Mesenteric fat pad (tissue), 1 donor: ENCODE measurements at places on chromosomes 3 and 15.

- DNase-seq = peak; percentile 20
Observed at GRCh38 chr3:194379231-194379630, 9.7 kb upstream of the LRRC15 start.

GRCh38 chr3:129305592-129306091 is 27.0 kb downstream of the HMCES start:
- DNase-seq = peak; percentile 91

DNA sequence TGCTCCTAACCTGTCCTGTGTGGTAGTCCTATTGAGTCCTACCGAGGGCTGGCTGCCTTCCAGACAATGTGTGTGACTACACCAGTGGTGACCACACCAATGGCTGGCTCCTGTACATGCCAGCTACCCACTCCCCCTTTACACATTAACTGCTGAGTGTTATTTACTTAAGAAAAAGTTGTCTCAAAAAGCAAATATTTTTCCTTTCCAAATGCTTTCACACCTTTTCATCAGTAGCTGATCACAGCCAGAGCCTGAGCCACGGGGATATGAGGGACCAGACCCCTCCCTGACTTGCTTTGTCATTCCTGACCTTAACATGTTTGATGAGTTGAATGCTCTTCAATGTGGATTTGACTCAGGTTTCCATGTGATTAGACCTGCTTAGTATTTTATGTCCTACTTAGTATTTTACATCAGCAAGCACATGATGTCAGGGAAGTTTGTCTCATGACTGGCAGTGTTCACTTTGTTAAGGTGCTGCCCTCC is 29.6 kb upstream of the GREM1 start:
- DNase-seq = no peak

GRCh38 chr15:73800662-73801345 is 47.7 kb upstream of the INSYN1 start:
- no peak for DNase-seq

DNA sequence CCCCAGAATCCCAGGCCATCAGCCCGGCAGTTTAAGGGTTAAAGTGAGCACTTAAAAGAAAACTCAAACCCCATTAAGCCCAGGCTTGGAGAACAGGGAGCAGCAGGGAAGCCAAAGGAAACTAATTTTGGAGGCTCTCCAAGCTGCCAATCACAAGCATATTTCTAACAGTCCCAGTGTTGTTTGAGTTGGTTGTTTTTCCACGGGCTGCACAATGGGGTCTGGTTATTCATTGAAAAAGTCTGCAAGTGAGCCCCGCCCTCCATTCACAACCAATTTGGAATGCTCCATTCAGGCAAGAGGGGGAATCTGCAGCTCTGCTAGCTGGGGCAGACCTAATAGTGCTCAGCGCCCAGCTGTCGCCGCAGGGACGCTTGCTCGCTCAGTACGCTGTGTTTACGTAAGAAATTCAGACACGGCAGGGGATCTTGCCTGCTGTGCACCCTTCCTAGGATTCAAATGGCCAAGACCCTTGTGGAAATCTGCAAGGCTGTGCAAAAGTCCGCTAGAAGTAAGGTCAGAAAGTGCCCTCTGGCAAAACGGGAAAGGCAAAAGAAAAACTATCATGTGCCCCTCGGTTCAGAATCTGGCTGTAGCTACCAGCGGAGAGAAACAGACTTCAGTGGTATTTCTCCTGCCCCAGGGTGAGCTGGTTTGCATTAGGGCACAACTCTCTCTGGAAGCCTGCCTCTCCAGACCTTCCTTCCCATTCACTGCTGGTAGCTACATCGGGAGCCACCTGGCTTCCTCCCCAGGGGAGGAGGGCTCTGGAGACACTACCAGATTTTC is 11.0 kb downstream of the ETV5 start:
- no peak for DNase-seq

DNA sequence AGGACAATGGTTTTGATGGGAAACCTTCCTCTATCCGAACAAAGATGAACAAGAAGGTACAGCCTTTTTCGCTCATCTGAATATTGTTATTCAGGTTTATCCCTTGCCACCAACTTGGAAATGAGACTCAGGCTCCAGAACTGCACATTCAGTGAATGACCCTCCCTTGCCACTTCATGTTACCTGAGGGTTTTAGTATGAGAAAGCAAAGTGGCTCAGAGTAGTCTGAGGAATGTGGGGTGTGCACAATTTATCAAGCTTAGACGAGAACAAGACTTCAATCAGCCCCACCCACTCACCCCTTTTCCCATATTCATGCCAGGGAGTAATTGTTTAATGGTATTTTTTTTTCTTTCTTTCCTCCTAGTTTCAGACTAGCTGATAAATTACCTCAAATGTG is 265.3 kb upstream of the POU1F1 start:
- DNase-seq = no peak

DNA sequence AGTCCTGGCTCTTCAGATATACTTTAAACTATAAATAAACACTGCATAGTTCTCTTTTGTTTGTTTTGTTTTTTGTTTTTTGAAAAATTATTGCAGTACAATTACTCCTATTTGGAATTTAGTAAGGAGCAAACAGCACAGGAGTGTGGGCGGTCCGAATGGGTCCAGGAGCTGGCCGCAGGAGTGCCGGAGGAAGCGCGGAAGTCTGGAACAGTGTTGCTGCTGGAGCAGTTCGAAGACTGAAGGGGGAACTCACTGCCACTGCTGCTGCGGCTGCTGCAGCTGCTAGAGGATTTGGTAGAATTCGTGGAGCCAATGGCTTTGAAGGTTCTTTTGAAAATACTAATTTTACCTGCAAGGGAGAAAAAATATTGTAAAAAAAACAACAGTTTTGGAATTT is 329.9 kb downstream of the ZNF385D start:
- no peak for DNase-seq

GRCh38 chr3:57958642-57959422 is 49.4 kb upstream of the FLNB start:
- DNase-seq = no peak

DNA sequence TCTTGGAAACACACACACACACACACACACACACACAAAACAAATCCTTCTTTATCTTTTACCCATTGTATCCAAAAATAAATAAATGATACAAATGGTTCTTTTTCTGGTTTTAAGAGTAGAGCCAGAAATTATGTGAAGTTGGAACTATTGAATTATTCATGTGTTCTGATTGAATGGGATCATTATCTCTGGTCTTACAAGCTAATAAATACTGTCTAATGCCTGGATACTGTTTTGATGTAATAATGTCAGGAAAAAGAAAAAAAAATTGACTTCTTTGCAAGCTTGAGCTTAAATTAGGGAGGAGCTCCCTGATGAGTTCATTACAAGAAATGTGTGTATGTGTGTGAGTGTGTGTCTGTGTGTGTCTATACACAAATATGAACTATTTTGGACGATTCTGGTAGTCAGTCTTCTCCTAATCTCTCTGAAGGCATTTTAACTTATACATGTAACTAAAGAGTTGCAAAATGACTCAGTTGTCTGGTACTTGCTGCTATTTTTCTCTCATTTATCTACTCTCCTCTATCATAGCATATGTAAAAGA is 507.2 kb upstream of the AGTR1 start:
- no peak for DNase-seq

DNA sequence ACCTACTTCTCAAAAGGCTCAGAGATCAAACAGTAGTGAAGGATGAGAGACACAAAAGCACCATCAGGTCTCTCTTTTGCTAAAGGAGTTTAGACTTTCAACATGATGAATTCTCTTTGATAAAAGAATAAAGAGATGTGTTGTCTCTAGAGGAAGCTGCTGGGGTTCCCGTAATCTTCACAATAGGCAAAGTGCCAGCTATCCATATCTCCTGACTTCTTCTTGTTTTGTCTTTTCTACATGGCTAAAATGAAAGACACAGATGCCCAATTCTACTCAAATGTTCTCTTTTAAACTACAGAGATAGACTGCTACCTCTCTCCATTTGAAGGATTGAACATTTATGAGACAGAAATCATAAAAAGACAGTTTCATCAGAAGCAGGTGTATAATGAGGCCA is 38.4 kb upstream of the TUSC7 start:
- DNase-seq = no peak

DNA sequence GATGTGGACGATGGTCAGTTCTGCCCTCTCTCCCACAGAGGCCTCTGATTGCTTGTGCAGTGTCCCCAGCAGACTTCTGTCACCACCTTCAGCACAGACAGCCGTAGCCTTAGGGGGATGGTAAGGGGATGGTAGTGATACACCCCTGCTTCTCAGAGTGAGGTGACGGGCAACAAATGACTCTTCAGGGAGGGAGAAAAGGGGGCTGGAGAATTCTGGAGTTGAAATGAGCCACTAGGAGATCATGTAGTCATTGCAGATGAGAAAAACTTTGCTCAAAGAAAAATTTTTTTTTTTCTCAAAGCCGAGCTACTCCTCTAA is 29.6 kb upstream of the TIMP4 start:
- DNase-seq = no peak

GRCh38 chr15:66569461-66570137 is 3.8 kb upstream of the LCTL start:
- peak; percentile 73 for DNase-seq

- DNase-seq = no peak
Observed at GRCh38 chr3:10349801-10350200, 28.9 kb upstream of the SEC13 start.

DNA sequence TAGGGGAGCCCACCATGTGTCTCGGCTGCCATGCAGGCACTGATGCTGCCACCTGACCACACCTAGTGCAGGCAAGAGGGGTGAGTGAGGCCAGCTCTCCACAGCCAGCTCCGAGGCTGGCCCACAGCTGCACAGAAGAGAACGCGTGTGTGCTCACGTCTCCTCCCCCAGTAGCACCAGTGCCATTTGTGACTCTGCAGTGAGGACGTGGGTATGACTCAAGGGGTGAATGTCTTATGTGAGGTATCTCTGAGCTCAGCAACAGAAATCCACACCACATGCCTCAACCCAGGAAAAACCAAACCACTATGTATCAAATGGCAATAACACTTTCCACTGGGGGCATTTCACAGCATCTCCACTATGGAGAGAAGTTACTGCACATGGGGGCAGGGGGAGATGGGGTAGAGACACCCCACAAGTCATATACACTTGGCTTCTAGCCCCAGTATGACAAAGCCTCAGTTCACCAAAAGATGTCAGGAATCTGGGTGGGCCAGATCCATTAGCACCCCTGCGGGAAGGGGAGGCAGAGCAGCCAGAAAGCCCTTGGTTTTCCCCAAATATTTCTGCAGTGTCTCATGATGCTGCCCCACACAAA is 87.6 kb downstream of the LRIG1 start:
- no peak for DNase-seq

GRCh38 chr3:167187221-167187620 is 192.9 kb downstream of the ZBBX start:
- no peak for DNase-seq

GRCh38 chr3:63047068-63047467 is 171.9 kb upstream of the CADPS start:
- no peak for DNase-seq

GRCh38 chr3:187183210-187183862 is 13.9 kb upstream of the RTP1 start:
- no peak for DNase-seq

DNA sequence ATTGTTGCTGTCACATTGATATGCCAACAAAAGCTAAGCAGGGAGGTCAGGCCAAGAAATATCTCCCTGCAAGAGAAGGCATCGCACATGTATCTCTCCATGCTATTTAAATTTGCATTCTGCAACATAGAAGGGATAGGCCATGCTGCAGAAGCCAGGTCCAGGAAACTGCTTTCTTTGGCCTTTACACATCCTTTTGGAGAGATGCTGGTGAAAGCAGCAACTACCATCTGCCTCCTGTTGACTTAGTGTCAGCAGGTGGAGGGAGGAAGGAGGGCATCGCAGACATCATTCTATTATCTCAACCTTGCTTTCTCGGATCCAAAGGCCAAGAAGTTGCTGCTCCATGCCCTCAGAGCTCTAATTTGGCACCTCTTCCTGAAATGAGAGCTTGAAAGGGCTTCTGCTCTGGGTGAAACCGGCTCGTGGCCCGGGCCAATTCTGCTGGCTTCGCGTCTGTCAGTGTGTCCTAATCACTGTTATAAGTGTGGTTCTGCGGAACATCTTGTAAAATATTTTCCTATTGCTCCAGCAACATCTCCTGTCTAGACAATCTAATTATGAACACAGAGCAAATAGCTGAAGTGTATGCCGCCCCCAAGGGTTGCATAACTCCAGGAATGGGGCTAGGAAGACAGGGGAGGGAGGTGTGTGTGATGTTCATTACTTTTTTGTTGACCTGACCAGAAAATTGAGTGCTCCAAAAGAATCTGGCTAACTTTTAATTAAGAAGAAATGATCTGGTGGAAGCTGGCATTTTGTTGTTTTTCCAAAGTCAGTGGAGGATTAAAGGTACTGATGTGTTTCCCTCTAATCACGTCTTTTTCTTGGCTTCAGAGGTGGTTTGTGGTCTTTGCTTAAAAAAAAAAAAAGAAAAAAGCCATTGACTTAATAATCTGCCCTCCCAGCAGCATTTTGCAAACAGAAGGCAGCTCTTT is 89.1 kb downstream of the TPRG1 start:
- DNase-seq = no peak
